Endothelial cell (in vitro differentiated cells): ENCODE measurements at places on chromosomes 4 and X. TPM values are rescaled to one million over a fixed set of nuclear protein-coding genes. Genes with fewer than 3 reads are reported as not detected.

GRCh38 chr4:165774326-165774725 lies 98.7 kb upstream of the TLL1 start:
- H3K36me3 ChIP-seq, result no peaks in the 10 kb centered on the region
- peaks cover 3% of the 10 kb centered on the region for H3K4me1 ChIP-seq
- no peak overlapping the region for H3K4me3 ChIP-seq
- no peak overlapping the region for H3K27ac ChIP-seq
- H3K27me3 ChIP-seq, result no peaks in the 10 kb centered on the region
- DNase-seq, result no peak

DNA sequence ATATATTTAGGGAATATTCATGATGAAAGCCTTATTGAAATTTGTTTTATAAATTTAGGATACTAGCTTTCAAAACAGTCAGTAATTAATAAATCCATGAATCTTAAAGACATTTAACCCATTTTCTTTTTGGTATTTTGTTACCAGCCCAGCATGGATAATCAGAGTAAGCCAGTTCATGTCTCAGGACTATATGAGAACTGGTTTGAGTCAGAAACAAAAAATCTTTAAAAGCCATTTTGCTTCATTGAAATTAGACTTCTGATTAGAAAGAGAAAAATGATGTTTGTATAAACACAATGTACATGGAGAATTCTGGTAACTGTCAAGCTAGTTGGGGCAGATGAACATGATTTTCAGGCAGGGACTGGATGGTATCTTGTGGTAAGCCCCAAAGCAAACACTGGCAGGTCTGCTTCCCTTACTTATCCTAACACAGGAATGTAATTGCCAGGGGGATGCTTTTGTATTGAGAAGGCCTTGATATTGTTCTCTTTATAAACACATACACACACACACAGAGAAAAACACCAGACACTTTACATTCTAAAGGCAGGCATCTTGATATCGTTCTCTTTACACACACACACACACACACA lies 9.4 kb downstream of the ARHGAP10 start:
- H3K4me1 ChIP-seq, result peaks cover 9% of the 10 kb centered on the region
- H3K4me3 ChIP-seq, result no peak overlapping the region
- no peak for DNase-seq
- H3K36me3 ChIP-seq, result no peaks in the 10 kb centered on the region

Gene HHIP
- total RNA-seq, result 0.46 TPM

DNA sequence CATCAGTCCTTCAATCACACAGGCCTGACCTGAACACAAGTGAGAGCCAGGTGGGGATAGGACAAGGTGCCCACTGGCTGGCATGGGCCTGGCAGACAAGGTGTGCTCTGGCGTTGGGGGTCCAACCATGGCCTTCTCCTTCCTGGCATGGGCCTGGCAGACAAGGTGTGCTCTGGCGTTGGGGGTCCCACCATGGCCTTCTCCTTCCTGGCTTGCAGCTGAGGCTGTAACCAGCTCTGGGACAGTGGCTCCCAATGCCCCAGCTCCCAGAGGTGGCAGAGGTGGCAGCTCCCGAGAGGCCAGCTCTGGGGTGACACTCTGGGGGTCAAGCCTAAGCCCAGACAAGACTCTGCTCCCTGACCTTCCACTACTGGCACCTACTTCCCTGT lies 62.6 kb downstream of the JAKMIP1 start:
- peaks cover 6% of the 10 kb centered on the region for H3K4me1 ChIP-seq
- no peak for DNase-seq
- H3K4me3 ChIP-seq, result no peak overlapping the region
- H3K27ac ChIP-seq, result no peak overlapping the region
- H3K27me3 ChIP-seq, result peaks cover 3% of the 10 kb centered on the region
- no peaks in the 10 kb centered on the region for H3K36me3 ChIP-seq

Gene INTU
- 6.4 TPM for total RNA-seq
